Caki2 (cell line): ENCODE measurements at places on chromosomes 5 and 9.

DNA sequence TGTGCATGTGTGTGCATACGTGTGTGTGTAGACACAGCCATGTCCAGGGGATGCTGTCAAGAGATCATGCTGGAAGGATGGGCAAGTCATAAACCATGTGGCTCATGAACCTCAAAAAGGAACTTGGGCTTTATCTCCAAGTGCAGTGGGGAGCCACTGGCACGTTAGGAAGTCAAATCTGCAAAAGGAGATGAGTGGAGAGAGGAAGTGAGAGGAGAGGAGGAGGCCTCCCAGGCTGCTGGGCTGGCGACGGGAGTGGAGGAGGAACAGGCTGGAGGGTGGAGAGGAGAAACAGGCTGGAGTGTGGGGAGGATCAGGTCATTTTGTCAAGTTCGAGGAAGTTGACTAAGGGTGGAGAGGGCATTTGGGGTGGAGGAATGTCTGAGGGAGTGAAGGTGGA is 29.2 kb upstream of the TIFAB start:
- DNase-seq: no peak

- DNase-seq: no peak
Measured at GRCh38 chr5:14445576-14446290, 135.9 kb upstream of the OTULINL start.

DNA sequence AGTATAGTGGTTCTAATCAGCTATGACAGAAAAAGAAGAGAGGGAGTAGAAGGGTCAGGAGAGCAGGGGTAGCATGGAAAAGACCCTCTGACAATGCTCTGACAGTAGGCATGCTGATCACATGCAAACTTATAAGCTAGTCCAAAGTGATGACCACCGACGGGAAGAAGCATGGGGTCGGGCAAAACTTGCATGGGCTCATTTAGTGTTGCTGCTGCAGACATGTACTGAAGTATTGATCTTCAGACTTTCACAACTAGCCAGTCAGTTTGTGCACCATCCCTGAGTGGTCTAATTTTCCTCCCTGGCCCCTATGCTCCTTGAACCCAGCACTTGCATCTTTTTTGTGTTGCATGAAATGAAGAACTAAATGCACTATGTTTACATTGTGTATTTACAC is 225.4 kb downstream of the SYK start:
- DNase-seq: no peak

GRCh38 chr5:127867022-127867783 is 164.0 kb downstream of the CCDC192 start:
- DNase-seq: no peak

DNA sequence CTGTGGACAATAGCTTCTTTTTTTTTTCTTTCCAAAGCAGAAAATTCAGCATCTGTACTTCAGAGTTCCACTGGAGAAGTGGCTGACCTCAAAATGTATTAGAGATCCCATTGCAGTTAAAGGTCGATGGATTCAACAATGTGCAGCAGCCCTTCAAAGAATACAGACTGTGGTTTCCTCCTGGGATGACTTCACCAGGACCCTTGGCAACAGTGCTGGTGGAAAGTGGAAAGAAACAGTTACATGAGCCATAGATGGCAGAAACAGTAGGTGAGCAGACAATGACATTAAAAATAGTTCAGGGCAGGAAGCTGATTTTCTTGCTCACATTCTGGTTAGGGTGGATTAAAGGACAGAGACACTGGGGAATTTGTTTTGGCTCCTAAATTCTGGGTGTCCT is 62.4 kb downstream of the SLC28A3 start:
- DNase-seq: no peak
